ENCODE measurements at places on chromosomes 3 and 15.

- DNase-seq: no peak
Observed at GRCh38 chr3:75140904-75141615, 523.1 kb upstream of the FRG2C start.

DNA sequence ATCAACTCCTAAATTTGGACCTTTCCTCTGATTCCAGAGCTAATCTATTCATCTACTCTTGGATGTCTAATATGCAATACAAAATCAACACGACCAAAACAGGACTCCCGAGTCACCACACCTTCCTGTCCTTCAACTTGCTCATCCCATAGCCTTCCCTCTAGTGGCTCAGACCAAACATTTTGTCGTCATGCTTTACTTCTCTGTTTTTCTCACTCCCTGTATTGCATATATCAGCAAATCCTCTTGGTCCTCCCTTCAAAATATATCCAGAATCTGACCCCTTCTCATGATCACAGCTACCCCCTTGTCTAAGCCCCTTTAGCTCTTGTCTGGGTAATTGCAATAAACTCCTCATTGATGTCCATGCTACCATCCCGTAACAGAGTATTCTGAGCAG, 30.5 kb upstream of the DCP1A start:
- DNase-seq: no peak

GRCh38 chr3:38583688-38584087, 65.8 kb downstream of the SCN5A start:
- DNase-seq: no peak

DNA sequence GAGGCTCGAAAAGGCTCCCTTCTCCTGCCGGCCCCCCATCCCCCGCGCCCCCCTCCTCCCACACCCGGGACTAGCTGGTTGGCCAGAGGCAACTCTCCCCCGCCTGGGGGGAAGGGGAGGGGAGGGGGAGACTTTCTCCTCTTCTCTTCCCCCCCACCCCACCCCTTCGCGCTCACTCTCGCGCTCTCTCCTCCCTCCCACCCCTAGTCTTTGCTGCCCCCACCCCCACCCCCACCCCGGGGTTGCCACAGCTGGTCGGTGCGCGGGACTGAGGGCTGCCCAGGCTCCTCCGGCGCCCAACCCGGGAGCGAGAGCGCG, 710 bp downstream of the MECOM start:
- no peak for DNase-seq

GRCh38 chr15:29840926-29841325, 18.7 kb upstream of the TJP1 start:
- peak; percentile 20 for DNase-seq

- no peak for DNase-seq
Observed at GRCh38 chr15:67992834-67993233, 61.3 kb upstream of the PIAS1 start.

GRCh38 chr3:45426161-45426560, 37.8 kb downstream of the LARS2 start:
- no peak for DNase-seq

- DNase-seq: peak; percentile 91
Observed at GRCh38 chr3:141302364-141303141, 65.8 kb upstream of the ZBTB38 start.

GRCh38 chr3:146523531-146523930, 20.9 kb downstream of the PLSCR1 start:
- DNase-seq: no peak

DNA sequence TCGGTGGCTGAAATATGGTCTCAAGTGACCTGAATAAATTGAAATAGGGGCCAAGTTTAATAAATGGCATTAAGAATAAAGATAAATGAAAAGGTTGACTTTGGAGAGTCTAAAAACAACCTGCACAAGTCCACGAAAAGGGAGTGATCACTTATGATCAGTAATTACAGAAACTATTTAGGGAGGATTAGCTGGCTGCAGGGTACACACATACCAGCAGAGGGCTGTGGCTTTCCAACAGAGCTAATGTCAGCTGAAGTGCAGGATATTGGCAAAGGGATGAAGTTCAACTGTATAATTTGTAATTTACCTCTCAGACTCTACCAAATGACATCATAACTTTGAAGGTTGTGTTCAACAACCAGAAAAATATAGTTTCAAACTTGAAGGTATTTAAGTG, 86.8 kb downstream of the SYNPR start:
- peak; percentile 45 for DNase-seq

DNA sequence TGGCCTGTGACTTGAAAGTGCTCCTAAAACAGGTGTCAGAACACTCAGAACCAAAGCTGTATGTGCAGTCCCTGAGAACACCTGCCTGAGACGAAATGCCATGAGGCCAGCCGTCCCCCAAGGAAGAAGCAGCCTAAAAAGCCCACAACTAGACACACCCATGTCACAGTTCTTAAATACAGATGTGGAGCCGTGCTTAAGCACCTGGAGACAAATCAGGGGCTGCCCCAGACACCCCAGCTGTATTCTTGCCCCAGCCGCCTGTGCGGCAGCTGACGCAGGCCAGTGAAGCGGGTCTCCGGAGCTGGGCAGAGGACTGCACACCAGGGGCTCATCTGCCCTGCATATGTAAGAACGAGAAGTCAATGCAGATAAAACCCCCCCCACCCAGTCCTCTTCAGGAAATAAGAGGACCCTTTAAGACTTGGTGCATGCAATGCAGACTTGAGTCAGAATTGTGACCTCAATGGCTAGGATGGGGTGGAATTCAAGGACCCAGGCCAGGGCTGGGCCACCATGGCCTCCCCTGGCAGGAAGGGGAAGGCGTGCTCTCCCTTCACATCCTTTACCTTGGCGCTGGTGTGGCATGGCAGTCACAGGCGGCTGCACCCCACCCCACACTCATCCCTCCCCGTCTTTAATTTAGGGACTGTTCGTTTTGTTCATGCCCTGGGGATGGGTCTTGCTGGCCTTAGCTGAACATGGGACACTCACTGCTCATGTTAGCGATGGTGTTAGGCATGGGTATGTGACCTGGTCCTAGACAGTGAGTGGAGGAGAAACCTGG, 27.7 kb upstream of the PLXNA1 start:
- no peak for DNase-seq

DNA sequence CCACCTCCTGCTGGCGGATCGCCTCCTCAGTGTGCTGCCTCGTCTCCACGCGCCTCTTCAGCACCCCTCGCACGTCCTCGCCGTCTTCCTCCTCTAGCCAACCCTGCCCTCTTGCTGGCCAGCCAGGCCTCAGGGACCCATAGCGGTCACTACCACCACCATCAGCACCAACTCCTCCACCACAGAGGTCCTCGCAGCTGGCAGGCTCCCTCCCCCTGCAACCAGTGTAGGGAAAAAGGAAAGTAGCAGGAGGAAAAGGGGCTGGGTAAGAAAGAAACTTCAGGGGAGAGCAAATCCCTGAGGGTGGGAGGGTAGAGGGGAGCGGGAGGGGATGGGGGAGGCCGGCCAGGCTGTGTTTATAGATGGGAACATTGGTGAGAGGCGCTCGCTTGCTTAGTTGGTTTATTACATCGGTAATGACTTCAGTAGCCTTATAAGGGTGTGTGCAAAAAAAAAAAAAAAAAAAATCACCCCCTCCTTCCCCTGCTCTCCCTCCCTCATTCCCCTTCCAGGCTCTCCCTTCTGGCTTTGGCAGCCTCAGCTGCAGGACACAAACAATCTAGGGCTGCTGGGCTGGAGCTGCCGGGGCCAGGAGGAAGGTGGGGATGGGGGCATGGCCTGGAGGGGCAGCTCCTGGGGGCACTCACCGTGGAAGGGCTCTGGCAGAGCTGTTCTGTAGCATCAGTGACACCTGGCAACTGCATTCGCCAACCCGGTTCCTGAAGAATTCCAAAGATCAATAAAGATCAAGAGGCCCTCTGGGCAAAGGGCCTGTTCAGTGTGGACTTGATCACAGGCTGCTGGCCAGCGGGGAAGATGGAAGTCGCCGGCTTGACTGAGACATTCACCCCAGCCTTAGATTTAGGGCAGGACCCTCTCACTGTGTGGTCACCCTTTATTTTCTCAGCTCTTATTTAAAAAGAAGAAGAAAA, 116.2 kb upstream of the HACD2 start:
- no peak for DNase-seq

DNA sequence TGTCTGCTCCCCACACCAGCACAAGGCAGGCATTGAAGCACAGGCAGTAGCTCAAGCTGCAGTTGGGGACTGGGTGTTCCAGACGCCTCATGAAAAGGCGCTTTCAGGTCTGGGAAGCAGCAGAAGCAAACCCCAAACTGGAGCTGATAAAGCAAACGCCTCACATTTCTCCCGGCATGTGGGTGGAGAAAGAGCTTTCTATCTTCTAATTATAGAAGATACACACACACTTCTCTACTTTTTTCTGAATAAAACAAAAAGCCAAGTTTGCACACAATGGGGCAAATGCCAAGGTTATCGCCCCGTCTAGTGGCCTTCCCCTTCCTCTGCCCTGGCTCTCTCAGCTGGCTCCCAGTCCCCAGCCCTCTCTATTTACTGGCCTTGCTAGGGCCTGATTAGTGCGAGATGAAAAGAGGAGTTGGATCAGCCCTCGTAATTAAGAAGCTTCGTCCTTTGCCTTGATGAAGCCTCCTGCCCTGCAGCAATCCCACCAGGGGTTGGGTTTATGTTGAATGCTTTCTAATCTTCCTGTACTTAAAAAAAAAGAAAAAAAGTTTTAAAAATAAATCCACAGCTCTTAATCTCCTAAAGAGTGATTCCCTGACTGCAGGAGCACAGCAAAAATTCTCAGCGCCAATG, 120.2 kb downstream of the MEGF11 start:
- DNase-seq: no peak

GRCh38 chr15:77865106-77865610, 212.4 kb downstream of the TBC1D2B start:
- DNase-seq: no peak

DNA sequence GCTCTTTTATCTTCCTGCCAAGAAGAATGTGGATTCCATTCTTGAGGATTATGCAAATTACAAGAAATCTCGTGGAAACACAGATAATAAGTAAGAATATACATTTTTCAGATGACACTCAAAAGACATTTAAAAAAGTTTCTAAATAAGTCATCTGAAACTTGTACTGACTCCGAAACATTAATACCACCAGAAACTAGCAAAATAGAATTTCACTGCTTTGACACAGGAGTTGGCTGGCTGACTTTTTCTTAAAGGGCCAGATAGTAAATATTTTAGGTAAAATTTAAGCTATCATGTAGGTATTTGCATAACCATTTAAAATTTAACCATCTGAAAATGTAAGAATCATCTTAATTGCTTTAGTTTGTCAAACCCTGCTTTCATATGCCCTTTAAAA, 20.8 kb downstream of the MORF4L1 start:
- DNase-seq: no peak

DNA sequence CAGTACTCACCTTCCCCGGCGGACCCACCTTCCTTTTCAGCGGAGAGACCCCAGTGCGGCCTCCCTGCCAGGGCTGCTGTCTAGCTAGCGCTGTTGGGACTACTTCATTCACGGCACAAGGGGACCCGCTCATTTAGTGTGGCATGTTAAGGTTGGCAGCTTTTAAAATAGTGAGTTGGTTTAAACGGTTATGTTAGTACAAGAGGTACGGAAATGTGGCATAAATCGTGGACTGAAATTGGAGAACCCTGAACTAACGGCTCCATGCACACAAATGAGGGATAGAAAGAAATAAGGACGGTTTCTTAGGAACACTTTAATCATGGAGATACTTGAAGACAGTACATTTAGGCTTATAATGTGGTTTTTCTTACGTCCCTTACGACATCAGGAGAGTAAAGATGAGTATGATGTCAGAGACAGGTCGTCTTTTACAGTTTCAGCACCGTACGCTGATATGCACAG, 752 bp downstream of the CEP63 start:
- DNase-seq: peak; percentile 72

- DNase-seq: peak; percentile 15
Observed at GRCh38 chr15:97947465-97948260, 12.8 kb upstream of the ARRDC4 start.

GRCh38 chr3:78632925-78633553, 1134.8 kb downstream of the ROBO1 start:
- DNase-seq: peak; percentile 3

All from GM23248 (cell line).